ENCODE measurements at places on chromosomes 1 and 21.

DNA sequence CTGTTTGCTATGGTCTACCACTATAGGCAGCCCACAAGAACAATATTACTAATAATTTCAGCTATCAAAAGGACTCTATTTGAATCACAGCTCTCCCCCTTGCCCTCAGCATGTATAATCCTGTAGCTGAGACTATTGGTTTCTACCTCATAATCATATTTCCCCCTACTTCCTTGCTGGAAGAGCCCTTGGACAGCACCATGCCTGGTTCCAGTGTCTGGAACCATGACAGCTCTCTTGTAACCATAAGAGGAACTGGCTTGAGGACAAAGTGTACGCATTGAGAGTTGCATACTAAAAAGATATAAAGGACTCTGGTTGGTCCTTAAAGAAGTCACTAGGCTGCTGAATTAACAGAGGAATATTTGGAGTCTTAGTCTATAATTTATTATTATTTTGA, 110.7 kb upstream of the ZRANB2 start:
- no peak for DNase-seq

- no peak for DNase-seq
Observed at GRCh38 chr1:114033216-114033706, 54.0 kb downstream of the OLFML3 start.

DNA sequence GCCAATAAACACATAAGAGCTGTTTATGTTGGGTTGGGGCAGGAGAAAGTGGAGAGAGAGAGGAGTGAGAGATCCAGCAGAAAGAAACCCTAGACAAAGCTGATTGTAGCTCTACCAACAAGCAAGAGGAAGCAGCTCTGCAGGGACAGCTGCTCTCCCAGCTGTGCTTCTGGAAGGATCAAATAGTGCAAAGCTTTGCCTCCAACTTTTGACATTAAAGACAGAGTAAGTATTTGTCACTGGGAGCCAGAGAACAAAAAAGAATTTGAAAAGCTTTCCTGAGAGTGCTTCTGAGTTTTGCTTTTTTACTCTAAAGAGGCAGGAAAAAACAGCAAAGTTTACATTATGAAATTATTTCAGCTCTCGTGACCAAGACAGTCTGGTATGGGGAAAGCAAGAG, 28.5 kb upstream of the C1orf198 start:
- no peak for DNase-seq

- no peak for DNase-seq
Observed at GRCh38 chr1:230254265-230254664, 171.9 kb downstream of the PGBD5 start.

DNA sequence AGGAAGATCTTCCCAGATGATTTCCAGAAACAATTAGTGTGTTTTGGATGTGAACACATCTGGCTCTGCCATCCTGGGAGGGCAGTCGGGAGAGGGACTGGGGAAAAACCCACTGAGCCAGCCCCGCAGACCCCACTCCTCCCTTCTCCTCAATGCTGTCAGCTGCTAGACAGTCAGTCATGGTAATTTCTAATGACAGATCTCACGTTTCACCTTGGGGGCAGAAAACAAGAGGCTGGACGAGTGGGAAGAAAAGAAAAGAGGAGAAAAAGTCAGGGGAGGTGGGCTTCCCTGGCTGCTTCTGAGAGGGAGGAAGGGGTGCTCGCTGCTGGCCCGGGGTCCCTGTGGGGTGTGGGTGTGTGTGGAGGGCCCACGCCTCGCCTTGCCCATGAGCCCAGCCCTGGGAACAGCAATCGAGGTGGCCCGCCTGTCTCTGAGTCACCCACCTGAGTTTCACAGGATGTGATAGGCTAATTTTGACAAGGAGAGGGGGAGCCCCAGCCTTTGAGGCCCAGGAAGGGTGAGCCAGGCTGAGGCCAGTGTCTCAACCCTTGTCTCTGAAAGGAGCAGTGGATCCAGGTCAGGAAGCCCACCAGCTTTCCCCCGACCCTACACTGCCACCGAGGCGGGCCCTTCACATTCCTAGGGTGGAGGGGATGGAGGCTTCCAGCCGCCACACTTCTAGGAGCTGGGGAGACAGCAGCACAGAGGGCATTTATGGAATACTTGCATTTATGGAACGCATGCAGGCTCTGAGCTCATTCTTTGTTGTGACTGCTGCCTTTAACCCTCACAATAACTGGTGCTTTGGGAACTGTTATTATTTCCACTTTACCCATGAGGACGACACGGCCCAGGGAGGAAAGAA, 49.1 kb upstream of the IFNLR1 start:
- DNase-seq = peak; percentile 43

All from activated naive CD4-positive, alpha-beta T cell treated with Interleukin-2 at 50 U/mL for 16 hours (primary cell).